ENCODE measurements at places on chromosomes 7 and 10.

GRCh38 chr10:58543141-58543540, 30.5 kb downstream of the BICC1 start:
- DNase-seq = no peak

GRCh38 chr10:15242261-15242840, 73.9 kb upstream of the NMT2 start:
- no peak for DNase-seq

DNA sequence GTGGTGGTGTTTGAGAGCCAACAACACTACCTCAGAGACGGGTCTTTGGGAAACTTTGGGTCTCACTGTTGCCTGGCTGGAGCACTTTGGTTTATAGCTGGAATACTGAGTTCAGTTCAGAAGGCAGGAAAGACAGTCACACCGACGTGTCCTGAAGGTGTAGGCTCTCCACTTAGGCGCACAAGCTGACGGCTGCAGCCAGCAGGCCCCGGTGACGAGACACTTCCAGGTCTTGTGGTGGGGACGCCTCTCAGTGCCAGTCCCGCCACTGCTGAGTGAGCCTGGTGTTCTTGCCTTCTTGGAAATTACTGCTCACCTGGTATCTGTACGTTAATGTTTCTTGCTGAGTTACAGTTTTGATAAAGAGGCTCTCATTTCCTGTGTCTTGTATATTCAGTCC, 74.0 kb downstream of the WDR37 start:
- DNase-seq = no peak

DNA sequence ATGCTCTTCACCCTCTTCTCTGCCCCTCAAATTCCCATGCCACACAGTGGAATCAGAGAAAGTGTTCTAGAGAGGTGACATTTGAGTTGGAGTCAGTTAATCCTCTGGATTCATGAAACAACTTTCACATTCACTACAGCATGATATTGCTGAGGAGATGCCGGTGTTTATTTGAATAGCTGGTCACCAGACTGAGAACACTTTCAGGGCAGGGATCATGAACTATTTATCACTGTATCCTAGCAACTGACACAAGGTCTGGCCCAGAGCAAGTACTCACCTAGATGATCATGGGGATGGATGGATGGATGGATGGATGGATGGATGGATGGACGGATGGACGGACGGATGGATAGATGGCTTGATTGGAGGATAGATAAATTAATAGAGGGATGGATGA, 116.7 kb upstream of the ZMIZ1 start:
- no peak for DNase-seq

DNA sequence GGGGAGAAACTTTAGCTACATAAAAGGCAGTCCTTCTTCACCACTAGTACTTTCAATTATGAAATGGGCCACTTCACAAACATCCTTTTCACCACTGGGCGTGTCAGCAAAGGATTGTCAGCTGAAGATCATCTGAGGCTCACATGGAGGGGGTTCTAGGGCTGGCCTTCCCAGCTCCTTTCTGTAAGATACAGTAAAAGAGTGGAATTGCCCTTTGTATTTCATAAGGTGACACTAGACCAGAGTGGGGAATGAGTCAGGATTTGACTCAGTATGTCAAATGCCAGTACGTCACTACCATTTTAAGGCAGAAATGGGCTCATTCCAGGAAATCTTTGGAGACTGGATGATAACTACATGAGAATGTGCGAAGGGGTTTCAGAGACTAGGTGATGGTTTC, 21.2 kb upstream of the BLOC1S2 start:
- DNase-seq = no peak

GRCh38 chr10:91579329-91579985, 53.4 kb downstream of the PPP1R3C start:
- no peak for DNase-seq

DNA sequence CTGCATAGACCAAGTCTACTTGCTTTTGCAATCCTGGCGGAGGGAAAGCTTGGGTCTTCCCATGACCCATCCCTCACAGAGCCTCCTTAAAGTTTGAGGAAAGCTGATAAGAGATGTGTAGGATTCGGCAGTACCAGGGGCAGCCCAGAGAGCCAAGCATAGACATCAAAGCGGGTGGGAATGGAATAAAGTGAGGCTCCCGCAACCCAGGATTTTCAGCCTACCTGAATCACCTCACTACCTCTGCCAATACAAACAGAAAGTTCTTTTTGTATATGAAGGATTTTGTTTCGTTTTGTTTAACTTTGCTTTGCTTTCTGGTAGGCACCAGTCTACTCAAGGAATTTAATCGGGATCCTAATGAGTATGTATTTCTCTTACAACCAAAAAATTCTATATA, 451.7 kb downstream of the PLXNA4 start:
- no peak for DNase-seq

- no peak for DNase-seq
Measured at GRCh38 chr7:103379270-103379975, 32.0 kb downstream of the PSMC2 start.

GRCh38 chr7:158450476-158451124, 137.0 kb downstream of the PTPRN2 start:
- no peak for DNase-seq

GRCh38 chr10:77910524-77911145, 15.9 kb downstream of the DLG5 start:
- DNase-seq = no peak

- DNase-seq = no peak
Measured at GRCh38 chr7:22587322-22587721, 87.3 kb upstream of the STEAP1B start.

DNA sequence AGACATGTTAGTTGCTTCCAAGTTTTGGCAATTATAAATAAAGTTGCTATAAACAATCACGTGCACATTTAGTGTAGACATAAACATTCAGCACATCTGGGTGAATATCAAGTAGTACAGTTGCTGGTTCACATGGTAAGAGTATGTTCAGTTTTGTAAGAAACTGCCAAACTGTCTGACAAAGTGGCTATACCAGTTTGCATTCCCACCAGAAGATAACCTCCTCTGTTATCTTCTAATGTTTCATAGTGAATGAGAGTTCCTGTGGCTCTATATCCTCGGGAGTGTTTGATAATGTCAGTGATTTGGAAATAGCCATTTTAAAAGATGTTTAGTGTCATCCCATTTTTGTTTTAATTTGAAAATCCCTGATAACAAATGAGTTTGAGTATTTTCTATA, 259.6 kb upstream of the PLXDC2 start:
- DNase-seq = no peak

GRCh38 chr7:144468990-144469732, 65.7 kb upstream of the NOBOX start:
- DNase-seq = no peak

DNA sequence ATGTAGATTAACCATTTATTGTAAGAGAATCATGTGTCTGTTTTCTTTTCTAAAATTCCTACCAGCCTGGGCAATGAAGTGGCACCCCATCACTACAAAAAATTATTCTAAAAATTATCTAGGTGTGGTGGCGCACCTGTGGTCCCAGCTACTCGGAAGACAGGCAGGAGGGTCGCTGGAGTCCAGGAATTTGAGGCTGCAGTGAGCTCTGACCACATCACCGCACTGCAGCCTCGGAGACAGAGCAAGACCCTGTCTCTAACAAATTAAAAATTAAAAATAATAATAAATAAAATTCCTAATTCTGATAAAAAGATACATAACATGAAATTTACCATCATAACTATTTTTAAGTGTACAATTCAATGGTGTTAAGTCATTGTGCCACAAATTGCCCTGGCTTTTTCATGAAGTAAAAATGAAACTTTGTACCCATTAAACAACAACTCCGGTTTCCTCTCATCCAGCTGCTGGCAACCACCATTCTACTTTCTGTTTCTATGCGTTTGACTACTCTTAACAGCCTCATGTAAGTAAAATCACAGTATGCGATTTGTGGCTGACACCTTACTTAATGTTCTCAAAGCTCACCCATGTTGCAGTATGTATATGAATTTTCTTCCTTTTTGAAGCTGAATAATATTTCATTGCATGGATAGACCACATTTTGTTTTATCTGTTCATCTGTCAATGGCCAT, 20.6 kb upstream of the USP6NL start:
- no peak for DNase-seq

DNA sequence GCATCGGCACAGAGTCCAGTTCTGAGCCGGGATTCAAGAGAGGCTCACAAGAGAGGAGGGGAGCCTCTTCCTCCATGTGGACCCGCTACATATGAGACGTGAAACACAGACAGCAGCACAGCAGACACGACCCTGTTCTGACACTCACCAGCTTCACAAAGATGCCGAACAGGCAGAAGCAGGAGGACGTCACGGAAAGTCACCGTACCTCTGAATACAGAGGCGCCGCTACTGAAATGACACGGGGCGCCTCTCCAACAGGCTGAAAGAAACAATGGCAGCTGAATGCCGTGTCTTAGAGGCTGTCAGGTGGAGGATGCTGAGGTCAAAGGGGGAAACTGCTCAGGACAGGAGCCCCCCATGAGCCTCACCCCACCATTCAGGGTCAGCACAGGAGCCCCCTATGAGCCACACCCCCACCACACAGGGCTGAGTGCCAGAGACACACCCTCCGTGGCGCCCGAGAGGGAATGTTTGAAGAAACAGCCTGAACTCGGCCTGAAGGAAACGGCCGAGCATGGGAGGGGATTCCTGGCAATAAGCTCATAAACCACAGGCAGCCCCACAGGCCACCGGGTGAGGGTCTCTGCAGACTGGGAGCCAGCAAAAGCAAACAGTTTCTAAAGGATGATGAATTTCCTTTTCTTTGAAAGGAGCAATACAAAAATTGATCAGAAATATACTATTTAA, 510.3 kb downstream of the PTPRN2 start:
- no peak for DNase-seq

GRCh38 chr7:94529516-94529915, 19.9 kb downstream of the CASD1 start:
- no peak for DNase-seq

DNA sequence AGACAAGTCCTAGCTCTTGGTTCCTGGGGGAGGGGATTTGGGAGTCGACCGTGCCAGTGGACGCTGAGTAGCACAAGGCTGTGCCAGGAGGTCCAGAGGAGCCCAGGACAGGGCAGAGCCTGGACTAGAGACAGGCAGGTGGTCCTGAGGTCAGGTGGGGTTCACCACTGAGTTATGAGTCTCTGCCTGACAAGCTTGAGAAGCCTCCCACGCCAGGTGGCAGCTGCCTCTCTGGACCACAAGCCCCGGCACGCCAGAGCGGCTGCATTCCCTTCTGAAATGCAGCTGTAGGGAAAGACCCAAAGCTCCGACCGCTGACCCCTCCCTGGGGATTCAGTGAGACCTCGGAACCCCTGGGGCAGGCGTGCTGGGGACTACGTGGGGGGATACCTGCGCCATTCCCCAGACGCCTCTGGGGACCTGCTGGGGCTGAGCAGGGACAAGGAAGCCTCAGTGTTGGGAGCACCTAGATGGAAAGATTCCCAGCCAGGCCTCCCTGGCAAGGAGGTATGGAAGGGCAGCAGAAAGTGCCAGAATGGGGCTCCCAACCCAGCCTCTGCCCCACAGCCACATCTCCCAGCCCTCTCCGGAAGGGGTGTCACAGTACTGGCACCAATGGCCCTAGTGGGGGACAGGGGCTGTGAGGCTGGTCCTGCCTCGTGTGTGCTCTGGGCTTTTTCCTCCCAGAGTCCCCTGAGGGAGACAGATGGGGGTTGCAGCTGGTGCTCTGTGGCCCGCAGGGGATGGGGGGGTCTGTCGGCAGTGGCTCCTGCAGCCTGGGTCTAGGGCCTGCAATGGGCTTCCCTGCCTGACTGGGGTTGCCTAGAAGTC, 29.0 kb downstream of the PDGFA start:
- no peak for DNase-seq

DNA sequence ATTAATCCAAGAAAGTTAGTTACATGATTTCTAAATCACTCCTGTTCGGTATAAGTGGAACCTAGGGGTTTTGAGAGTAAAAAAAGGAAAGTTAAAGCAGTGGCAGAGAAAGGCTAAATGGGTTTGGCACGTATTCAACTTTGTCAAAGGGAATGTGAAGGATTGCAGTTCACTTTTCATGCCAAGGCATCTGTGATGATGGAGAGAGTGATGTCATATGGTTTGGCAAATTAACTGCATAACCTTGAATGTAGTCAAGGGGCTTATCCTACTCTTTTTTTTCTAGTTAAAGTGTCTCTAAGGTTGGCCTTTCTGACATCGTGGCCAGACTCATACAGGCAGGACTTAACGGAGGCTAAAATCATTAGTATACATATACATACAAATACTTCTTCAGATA, 277.8 kb downstream of the EXOC4 start:
- DNase-seq = no peak

DNA sequence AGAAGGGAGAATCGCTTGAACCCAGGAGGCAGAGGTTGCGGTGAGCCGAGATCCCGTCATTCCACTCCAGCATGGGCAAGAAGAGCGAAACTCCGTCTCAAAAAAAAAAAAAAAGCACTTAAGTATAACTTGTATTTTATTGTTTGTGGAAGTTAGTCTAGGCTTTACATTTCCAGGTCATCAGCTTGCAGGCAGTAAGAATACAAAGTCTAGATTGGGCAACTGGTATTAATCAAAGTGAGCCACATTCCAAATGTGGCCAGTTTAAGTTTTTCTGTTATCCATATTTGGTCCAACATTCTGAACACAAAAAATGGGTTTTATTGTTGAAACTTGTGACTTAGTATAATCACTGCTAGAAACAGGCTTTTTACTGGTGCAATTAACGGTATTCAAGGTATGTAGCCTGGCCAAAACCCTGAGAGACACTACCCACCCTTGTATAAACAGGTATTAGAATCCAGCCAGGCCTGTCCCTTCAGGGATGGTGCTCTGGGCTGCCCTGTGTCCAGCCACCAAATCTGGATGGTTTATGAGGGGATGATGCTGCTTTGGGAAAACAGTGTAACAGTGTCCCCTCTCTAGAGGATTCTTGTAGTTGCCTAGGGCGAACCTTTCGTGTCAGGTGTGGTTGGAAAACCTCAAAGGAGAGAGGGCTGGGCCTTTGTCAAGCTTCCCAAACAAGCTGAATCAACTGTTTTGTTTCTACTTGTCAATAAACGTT, 122.1 kb upstream of the EFCAB10 start:
- DNase-seq = no peak

- no peak for DNase-seq
Measured at GRCh38 chr10:117590101-117590875, 47.7 kb downstream of the EMX2 start.

DNA sequence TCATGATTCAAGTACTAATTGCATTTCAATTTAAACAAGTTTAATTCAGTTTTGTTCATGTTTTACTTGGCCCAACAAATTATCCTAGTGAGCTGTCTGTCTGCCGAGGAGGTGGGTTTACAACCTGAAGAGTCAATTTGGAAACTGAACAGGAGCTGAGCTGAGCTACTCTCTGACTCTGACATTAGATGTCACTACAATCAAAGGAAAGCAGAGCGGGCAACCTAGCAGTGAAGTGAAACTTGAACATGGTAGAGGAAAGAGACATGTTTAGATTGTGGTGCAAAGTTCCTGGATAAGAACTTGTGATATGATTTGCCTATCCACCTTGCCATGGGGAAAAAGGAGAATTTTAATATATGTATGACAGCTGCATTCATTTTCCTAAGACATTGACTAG, 9.6 kb upstream of the AGR3 start:
- DNase-seq = peak; percentile 60

DNA sequence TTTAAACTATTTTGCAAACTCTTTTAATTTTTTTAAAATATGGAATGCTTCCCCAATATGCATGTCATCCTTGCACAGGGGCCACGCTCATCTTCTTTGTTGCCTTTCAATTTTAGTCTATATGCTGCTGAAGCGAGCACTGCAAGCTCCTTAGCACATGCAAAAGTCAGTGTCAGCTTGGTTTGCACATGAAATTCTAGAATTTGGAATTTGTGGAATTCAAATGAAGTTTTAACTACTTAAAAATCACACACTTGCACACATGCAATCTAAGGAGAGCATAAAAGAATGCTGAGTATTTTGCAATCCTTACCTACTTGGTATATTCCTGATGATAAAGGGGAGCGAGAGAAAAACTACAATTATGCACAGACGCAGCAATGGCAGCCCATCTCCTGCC, 78.3 kb upstream of the ATP6V0A4 start:
- DNase-seq = no peak
